ENCODE measurements at places on chromosomes 3 and 15.

DNA sequence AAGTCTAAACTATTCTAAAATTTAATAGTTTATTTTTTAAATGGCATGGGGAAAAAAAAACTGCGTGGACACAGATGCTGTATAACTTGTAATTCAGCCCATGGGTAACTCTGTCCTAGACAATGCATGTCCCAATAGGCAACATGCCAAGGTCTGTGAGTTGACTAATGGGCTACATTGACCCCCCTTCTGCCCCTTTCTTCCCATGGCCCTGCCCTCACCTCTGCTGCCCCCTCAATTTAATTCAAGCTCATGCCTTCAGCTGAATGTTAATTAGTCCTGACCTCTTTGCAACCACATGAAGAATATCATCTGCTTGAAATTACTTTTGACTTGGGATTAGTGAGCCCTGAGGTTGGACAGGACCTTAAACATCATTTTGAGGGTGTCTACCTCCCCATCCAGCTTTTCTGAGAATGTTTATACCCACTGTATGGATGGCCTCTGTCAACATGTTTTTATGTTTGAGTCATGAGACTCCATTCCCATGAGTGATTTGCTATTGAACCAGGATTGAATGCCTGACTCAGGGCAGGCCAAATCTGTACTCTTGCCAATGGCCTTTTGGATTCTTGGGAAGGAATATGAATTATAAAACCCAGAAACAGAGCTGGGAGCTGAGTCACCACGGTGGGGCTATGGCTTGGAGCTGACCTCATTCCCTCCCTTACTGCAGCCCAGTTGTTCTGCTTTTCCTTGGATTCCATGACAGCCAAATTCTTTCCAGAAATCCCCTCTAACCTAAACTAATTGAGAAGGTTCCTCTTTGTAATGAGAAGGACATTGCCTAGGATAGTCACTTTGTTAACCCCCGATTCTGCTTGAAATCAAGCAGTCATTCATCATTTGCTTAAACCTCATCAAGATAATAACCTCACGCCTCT is 33.5 kb upstream of the PDE8A start:
- no peak for DNase-seq

- no peak for DNase-seq
These were observed 23.3 kb downstream of the SLC6A6 start for GRCh38 chr3:14425581-14426304.

DNA sequence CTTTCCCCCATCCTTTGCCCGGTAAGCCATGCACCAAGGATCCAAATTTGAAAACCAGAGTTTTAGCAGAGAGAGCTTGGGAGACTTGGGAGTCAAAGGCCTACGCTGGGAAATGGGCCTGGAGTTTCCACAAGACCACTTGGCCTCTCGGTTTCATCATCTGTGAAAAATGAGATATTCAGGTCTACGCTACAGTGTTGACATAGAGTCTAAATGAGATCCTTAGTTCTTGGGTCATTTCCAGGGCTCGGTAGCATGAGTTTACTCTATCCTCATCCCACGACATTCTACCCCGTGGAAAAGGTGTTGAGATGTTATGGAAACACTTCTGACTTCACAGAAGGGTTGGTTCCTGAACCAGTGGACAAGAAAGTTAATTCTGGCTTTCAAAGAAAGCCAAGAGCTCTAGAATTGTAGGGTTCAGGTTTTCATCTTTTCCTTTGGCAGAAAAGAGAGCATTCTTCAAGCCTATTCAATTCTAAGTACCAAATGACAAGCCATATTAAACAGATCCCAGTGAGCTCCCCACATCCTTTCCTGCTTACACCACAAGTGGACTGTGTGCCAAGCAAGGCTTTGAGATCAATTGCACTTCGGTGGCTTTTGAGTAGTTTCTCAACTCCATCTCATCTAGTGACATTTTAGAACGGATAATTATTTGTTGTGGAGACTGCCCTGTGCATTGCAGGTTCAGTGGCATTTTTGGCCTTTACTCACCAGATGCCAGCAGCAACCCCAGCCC is 219.7 kb downstream of the SLCO3A1 start:
- no peak for DNase-seq

GRCh38 chr3:106820726-106821362 is 556.4 kb upstream of the CCDC54 start:
- no peak for DNase-seq

DNA sequence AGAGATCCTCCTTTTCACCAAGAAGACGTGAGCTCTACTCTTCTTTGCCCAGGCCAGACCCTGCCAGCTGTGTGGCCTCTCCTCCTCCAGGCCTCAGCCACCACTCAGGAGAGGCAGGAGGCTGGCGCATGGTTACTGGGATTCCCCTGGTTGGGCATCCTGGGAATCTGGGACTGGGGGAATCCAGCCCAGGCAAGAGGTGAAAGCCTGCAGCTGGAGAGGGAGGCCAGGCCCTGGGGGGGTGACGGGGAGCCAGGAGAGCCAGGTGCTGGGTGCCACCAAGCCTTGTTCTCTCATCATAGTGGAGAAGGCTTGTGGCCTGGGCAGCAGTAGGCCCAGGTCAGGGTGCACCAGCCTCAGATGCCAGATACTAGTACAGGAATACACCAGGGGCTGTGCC is 6.2 kb downstream of the CCDC9B start:
- DNase-seq = no peak

GRCh38 chr15:66986951-66987350 is 78.5 kb upstream of the SMAD3 start:
- DNase-seq = no peak

DNA sequence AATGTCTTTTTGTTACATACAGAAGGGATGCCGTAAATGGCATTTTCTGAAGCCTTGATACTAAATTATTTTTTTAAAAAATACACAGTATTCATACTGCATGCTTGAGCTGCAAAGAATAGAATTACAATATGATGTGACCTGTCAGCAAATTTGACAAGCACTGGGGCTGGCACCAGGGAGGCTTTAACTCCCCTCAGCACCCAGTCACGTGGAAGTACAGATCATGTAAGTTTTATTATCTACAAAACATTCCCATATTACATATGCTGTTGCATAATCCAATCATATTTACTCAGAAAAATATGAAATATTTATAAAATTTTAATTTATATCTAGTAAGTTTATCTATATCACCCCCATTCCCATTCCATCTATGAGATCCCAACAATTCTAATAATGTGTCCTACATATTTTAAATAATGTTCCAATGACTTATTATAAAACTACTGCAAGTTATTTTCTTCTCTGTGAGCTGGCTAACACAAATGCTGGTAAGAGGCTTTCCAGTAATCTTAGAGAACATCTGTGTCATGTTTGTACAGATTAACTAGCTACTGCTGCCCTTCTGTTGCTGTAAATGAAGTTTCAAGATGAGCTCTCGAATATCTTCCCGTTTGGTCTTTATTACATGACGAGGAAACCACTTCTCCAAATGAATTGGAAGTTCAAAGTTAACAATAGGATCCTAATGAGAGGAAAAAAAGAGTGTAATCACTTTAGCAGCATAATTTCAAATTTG is 5.2 kb upstream of the IMPG2 start:
- no peak for DNase-seq

GRCh38 chr15:26634319-26634718 is 138.5 kb downstream of the GABRB3 start:
- DNase-seq = no peak

DNA sequence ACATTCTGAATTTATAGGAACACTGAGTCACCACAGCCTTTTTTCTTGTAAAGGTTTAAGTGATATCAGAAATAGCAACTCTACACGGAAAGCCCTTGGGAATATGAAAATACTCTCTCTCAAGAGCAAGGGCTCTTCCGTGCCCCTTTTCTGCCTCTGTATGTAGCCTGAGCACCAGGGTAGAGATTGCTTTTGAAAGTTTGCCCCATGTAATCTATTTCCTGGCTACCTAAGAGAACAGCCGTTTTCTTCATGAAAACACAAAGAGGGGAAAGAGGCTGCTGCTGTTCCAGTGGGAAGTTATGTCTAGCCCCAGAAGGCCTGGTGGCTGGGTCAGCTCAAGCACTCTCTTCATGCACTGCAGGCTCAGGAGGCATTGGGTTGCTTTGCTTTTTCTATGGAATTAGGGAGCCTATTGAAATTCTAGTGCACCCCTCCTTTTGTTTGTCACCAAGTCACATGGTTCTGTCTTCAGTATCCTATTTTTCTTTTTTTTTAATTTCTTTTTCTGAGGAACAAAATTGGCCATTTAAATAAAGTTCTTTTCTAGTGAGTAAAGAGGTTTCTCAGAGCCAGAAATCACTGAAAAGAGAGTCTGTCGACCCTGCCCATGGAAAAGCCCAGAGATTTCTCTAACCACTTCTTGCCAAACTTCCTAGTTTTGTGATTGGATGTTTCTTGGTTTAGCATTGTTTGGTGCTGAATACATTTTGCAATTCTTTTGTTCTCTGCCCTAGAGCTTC is 39.5 kb downstream of the TIGIT start:
- DNase-seq = no peak

DNA sequence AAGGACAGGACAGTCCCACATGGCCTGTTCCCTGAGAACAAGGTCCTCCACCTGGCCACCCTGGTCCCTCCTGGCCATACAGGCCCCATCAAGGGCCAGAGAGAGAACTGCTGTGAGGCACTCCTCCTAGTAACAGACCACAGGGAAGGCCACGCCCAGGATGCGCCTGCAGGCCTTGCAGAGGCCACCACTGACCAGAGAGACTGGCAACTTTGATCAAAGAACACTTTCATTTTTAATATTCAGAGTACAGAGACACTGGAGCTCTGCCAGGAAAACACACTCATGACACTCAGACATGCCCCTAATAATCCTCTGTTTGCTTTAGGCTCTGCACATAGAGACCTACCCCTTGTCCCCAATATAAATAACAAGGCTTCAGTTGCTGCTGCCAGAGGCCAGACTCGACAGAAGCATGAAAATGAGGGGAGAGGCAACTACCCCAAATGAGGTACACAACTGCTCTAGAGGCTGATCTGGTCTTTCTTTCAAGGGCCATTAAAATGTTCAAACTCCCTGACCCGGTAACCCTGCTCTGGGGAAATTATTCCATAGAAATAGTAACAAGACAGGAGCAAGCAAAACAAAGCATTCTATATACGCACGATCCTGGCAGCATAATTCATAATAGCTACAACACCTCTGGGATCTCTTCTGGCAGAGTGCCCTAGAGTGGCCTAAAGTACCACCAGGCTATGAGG is 44.8 kb downstream of the CCDC12 start:
- no peak for DNase-seq

DNA sequence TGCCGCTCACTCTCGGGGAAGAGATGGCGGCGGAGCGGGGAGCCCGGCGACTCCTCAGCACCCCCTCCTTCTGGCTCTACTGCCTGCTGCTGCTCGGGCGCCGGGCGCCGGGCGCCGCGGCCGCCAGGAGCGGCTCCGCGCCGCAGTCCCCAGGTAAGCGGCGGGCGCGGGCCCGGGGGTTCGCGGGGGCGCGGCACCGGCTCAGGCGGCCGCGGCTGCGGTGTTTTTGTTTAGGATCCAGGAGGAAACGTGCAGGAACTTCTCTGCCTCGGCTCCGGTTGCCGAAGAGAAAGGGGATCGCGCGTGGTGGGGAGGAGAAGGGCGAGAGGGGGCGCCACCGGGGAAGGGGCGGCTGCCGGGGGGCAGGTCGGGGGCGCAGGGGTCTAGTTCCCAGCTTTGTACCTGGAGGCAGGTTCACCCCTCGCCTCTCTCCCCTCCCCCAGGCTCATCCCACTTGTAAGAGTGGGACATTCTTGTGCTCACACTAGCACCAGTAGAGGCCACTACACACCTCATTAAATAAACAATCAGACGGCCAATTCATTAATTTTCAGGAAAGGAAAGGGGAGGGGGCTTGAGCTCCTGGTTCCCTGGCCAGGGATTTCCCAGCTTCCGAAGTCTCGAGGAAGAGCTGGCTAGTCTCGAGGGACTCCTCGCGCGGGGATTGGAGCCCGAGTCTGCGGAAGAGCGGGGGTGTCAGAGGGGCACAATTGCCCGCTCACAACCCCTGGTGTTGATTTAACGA is 562 bp downstream of the NEO1 start:
- no peak for DNase-seq

DNA sequence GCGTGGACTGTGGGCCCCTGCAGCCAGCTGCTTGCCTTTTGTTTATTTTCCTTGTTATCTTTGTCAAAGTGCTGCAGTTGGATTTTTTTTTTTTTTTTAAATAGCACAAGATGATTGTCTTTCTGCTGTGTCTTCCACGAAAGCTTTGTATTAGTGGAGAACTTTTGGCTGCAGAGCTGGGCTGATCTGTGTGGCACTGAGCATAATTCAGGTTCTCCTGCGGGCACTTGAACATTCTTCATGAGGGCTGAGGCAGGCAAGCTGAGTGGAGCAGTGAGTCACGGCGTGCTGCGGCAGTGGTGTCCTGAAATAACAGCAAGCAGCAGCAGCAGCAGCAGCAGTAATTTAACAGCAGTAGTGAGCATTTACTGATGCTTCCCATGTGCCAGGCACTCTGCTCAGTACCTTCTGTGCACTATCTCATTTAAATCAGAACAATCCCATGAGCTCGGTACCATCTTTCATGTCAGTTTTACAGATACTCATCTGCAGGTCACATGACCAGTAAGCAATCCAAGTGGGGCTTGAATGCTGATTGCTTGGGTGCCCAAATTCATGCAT is 45.8 kb downstream of the MITF start:
- DNase-seq = no peak

GRCh38 chr3:128584412-128585020 is 66.1 kb downstream of the RPN1 start:
- no peak for DNase-seq

DNA sequence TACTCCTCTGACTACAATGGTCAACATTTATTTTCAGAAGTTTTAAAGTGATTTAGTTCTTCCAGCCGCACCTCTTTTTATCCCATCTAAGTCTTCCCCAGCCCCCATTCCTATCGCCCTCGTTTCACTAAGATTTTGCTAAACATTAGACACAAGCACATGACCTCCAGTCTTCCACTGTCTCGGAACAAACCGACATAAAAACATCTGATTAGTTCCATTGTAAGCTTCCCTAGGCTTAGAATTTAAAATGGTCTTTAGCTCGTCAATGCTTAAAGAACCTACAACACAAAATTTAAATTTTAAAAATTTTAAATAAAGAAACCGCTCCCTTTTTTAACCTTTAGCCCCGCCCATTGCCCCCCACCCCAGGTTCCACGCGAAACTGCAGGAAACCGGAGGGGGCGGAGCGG is 284 bp upstream of the TSC22D2 start:
- DNase-seq = no peak

GRCh38 chr3:187064210-187065115 is 74.8 kb downstream of the RPL39L start:
- DNase-seq = no peak

DNA sequence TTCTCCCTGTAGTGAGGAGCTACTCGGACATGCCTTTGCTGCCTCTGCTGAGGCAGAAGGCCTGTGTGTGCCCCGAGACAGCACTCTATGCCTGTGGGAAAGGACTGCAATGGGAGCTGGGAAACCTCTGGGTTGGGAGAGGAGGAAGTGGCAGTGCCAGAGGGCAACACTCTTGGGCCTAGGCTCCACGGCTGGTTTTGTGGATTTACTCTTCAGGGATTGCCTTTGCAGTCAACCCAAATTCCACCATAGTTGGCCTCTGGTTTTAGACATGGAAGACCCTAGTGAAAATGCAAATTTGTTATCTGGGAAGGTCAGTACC is 46.8 kb downstream of the ITGA11 start:
- DNase-seq = no peak

GRCh38 chr15:101037090-101037830 is 118.1 kb downstream of the LRRK1 start:
- no peak for DNase-seq
